HFFc6 (cell line): ENCODE measurements at places on chromosomes 16 and 17. TPM values are rescaled to one million over a fixed set of nuclear protein-coding genes. Genes with fewer than 3 reads are reported as not detected.

The MARCHF10 gene
- 0.45 to 1.5 TPM (median 1.4 TPM) in 3 replicates for total RNA-seq

The NIP7 gene
- total RNA-seq, result 35.6 to 46.3 TPM (median 41.3 TPM) in 3 replicates

The NKD1 gene
- total RNA-seq, result not detected in 3 replicates

- H3K27me3 ChIP-seq, result no peaks in the 10 kb centered on the region; the same call in 1 of the 2 replicates
- no peak overlapping the region for H3K27ac ChIP-seq
- no peak overlapping the region for H3K4me3 ChIP-seq
- DNase-seq, result no peak
Observed at GRCh38 chr17:57001541-57001940, 23.6 kb downstream of the SCPEP1 start.

GRCh38 chr17:32899236-32900013, 22.5 kb upstream of the MYO1D start:
- no peak overlapping the region for H3K27ac ChIP-seq
- H3K36me3 ChIP-seq, result no peaks in the 10 kb centered on the region
- H3K4me1 ChIP-seq, result peaks cover 1% of the 10 kb centered on the region; the same call in 1 of the 2 replicates
- H3K4me3 ChIP-seq, result no peak overlapping the region

The OTOP3 gene
- not detected in 3 replicates for total RNA-seq

- no peak overlapping the region for H3K4me3 ChIP-seq
- no peaks in the 10 kb centered on the region for H3K36me3 ChIP-seq
- H3K27me3 ChIP-seq, result peaks cover 2% of the 10 kb centered on the region; the same call in 1 of the 2 replicates
- H3K4me1 ChIP-seq, result peaks cover 18% of the 10 kb centered on the region
- no peak for DNase-seq
Observed at GRCh38 chr17:27558341-27558740, 72.6 kb upstream of the LGALS9 start.

The BCKDK gene
- 51.2 to 70.8 TPM (median 60.6 TPM) in 3 replicates for total RNA-seq

DNA sequence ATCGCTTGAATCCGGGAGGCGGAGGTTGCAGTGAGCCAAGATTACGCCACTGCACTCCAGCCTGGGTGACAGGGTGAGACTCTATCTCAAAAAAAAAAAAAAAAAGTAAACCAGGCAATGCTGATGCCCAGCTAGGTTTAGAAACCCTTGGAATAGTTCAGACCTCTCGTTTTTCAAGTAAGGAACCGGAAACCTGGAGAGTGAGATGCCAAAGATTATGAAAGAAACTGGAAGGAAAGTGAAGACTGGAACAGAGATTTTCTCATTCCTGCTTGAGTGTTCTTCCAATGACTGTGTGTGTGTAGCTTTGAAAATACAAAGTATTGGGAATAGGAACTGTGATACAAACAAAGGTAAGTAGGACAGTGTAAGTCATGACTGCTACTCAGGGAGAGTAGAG, 35.7 kb downstream of the MYH3 start:
- no peak overlapping the region for H3K4me3 ChIP-seq
- no peak overlapping the region for H3K27ac ChIP-seq
- H3K36me3 ChIP-seq, result no peaks in the 10 kb centered on the region
- H3K4me1 ChIP-seq, result peaks cover 24% of the 10 kb centered on the region

GRCh38 chr17:45234641-45235415, 13.1 kb downstream of the FMNL1 start:
- DNase-seq, result no peak
- no peaks in the 10 kb centered on the region for H3K36me3 ChIP-seq
- peaks cover 10% of the 10 kb centered on the region for H3K27me3 ChIP-seq
- no peak overlapping the region for H3K4me3 ChIP-seq
- peaks cover 16% of the 10 kb centered on the region for H3K4me1 ChIP-seq
- H3K27ac ChIP-seq, result no peak overlapping the region

DNA sequence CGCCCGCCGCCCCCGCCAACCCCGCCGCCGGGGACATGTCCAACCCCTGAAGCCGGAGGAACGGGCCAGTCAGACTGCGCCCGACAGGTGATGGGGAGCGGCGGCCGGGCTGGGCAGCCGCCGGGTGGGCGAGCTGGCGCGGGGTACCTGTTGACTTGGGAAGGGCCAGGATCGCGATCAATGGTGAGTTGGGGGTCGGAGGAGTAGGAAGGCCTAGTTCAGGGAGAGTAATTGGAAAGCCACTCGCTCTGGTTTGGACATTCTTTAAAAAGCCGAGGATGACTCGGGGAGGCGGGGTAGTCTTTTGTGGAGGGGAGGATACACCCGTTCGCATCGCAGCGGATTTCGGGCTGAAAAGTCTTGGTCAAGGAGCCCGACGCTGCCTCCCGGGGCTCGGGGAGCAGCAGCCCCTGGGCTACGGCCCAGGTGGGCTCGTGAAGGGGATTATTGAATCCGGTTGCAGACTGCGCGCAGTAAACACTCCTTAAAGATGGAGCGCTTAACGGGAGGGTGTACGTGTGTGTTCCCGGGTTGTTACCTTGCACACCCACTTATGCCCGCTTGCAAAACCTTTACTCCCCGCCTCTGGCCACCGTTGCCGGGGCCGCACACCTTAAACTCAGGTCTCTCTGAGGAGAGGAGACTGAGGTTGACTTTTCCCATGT, 123.8 kb downstream of the GOSR1 start:
- H3K36me3 ChIP-seq, result no peaks in the 10 kb centered on the region; the same call in 1 of the 2 replicates
- H3K27ac ChIP-seq, result peak overlapping the region; percentile 89
- H3K4me3 ChIP-seq, result peak overlapping the region; percentile 93
- H3K27me3 ChIP-seq, result no peaks in the 10 kb centered on the region

DNA sequence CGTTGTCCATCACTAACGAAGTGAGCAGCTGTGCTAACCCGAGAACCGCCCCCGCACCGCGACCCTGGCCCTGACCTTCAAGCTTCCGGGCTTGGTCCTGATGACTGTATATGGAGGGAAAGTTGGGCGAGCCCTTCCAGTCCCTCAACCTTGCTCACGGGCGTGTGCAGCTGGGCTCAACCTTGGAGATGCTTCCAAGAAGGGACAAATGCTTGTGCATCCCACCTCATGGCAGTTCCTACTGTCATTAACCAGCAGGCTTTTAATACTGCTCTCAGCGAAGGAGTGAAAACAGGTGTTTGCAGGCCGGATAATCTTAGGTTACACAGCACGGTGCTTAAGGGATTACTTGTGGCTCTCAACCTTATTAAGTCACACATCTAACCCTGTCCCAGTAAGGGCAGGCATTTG, 33.5 kb downstream of the SRL start:
- H3K27ac ChIP-seq, result no peak overlapping the region
- no peaks in the 10 kb centered on the region for H3K4me1 ChIP-seq
- no peak for DNase-seq
- H3K36me3 ChIP-seq, result no peaks in the 10 kb centered on the region

- H3K27me3 ChIP-seq, result peaks cover under 1% of the 10 kb centered on the region
- H3K4me3 ChIP-seq, result no peak overlapping the region
- H3K4me1 ChIP-seq, result peaks cover 19% of the 10 kb centered on the region
- no peaks in the 10 kb centered on the region for H3K36me3 ChIP-seq
- DNase-seq, result no peak
Observed at GRCh38 chr17:76633628-76634328, 9.8 kb downstream of the ST6GALNAC1 start.

The MYCBPAP gene
- 0.24 to 0.76 TPM (median 0.37 TPM) in 3 replicates for total RNA-seq

DNA sequence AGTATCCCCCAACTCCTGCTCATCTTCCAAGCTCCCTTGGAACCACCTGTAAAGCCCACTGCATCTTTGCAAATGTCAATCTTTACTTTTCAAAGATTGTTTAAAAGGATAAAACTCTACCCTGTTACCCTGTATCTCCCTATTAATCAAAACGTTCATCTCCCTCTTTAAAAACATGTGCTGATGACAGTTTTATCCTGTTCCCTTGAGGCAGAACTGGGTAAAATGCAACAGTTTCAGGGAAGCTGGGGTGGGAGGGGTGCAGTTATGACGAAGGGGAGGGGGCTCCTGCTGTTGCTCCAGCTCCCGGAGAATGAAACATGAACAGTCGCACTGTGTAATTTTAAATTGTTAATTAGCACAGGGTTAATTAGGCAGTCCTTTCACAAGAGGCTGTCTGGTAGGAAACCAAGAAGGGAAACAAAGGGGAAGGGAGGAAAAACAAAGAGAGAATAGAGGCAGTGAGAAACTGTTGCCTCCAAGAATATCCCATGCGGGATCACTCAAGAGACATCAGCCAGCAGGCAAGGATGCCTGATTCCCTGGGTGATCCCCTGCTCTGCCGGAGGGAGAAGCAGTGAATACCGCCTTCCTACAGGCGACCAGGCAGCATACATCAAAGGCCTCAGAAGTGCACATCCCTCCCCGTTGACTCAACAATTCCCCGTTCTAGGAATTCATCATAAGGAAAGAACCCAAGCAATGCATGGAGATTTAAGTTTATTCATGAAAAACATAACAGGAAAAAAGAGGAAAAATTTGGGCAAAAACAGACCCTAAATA, 84.2 kb downstream of the ZFHX3 start:
- H3K4me1 ChIP-seq, result peaks cover 42% of the 10 kb centered on the region
- H3K4me3 ChIP-seq, result peak overlapping the region; percentile 10; the same call in 1 of the 2 replicates
- peaks cover 32% of the 10 kb centered on the region for H3K36me3 ChIP-seq
- peaks cover 3% of the 10 kb centered on the region for H3K27me3 ChIP-seq
- peak; percentile 59 for DNase-seq
- H3K27ac ChIP-seq, result peak overlapping the region; percentile 24

The CCL8 gene
- not detected in 3 replicates for total RNA-seq

DNA sequence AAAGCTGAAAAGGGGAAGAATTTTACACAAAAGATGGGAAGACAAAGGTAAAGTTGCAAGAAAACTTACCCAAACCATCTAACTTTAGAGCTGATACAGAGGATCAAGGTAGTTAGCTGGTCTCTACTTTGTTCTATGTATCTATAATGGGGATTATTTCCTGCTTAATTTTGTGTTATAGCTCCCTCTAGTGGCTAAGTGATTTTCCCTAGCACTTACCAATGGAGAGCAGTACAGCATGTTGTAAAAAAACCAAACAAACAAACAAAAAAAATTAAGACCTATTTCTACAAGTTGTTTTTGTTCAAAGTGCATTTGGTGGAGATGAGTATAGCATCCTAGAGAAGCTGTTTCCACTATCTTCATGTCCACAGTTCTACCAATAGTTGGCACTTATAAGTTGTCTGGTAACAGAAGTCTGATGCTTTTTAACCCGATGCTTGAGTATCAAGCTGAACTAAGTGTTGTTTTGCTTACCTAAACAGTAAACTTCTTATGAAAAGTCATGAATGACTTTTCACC, 7.5 kb downstream of the SRSF1 start:
- peaks cover 65% of the 10 kb centered on the region for H3K4me1 ChIP-seq
- no peak overlapping the region for H3K4me3 ChIP-seq
- peaks cover under 1% of the 10 kb centered on the region for H3K27me3 ChIP-seq
- H3K27ac ChIP-seq, result peak overlapping the region; percentile 73
- DNase-seq, result peak; percentile 76

- no peak overlapping the region for H3K27ac ChIP-seq
- H3K27me3 ChIP-seq, result no peaks in the 10 kb centered on the region; the same call in 1 of the 2 replicates
- H3K36me3 ChIP-seq, result no peaks in the 10 kb centered on the region
- DNase-seq, result no peak
Observed at GRCh38 chr17:12625092-12625491, 40.6 kb upstream of the MYOCD start.

GRCh38 chr17:71085238-71086033, 916.1 kb downstream of the KCNJ2 start:
- H3K4me1 ChIP-seq, result peaks cover 5% of the 10 kb centered on the region; the same call in 1 of the 2 replicates
- H3K27me3 ChIP-seq, result no peaks in the 10 kb centered on the region
- no peak overlapping the region for H3K27ac ChIP-seq
- H3K4me3 ChIP-seq, result no peak overlapping the region
- no peaks in the 10 kb centered on the region for H3K36me3 ChIP-seq

DNA sequence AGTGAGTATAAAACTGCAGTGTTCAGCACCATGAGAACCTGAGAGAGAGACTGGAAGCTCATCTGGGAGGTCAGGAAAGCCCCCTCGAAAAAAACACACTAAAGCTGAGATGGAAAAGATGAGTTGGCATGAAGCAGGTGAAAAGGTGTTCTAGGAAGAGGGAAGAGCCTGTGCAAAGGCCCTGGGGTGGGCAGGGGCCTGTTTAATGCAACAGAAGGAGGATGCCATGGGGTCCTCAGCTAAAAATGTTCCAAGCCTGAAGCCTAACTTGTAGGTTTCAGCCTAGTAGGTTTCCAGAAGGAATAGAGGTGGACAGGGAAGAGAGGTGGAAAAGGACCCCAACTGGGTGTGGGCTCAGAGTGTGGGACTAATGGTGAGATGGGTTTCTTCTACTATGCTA, 242.3 kb upstream of the ZFHX3 start:
- peaks cover 10% of the 10 kb centered on the region for H3K4me1 ChIP-seq
- no peak overlapping the region for H3K27ac ChIP-seq
- H3K27me3 ChIP-seq, result peaks cover 40% of the 10 kb centered on the region
- H3K36me3 ChIP-seq, result no peaks in the 10 kb centered on the region
- no peak for DNase-seq

The ANKFN1 gene
- 0.04 to 0.59 TPM (median 0.19 TPM) in 3 replicates for total RNA-seq

DNA sequence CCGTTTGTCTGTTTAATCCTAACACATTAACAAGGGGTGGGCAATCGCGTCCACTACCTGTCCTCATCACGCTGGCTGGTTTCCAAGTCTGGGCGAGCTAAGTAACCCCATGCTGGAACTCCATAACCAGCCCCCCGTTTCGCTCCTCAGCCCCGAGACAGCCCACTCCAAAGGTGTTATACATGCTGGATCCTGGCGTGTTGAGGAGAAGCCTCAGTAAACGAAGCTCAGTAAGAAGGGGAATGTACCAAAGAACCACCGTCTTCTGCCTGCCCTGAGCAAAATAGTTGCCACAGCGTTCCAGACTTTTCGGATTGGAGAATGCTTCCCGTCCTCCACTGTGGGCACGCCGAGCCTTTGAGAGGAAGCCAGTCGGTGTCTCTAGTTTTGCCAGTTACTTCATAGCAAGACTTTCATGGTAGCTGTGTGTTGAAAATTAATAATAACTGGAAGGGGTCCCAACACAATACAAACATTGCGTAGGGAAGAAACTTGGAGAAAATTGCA, 16.1 kb upstream of the C17orf78 start:
- H3K4me3 ChIP-seq, result peak overlapping the region; percentile 78
- no peak for DNase-seq
- H3K36me3 ChIP-seq, result no peaks in the 10 kb centered on the region
- peaks cover 28% of the 10 kb centered on the region for H3K4me1 ChIP-seq
- H3K27me3 ChIP-seq, result peaks cover 1% of the 10 kb centered on the region; the same call in 1 of the 2 replicates
- peak overlapping the region; percentile 70 for H3K27ac ChIP-seq

The GALR2 gene
- total RNA-seq, result 0.14 to 0.15 TPM in 2 of 3 replicates, not detected in the other

The CHAD gene
- total RNA-seq, result not detected in 2 replicates

- H3K36me3 ChIP-seq, result peaks cover 36% of the 10 kb centered on the region
- H3K4me3 ChIP-seq, result no peak overlapping the region
- DNase-seq, result no peak
- H3K27me3 ChIP-seq, result no peaks in the 10 kb centered on the region
- peaks cover 12% of the 10 kb centered on the region for H3K4me1 ChIP-seq
Observed at GRCh38 chr17:29903471-29903870, 26.6 kb downstream of the SSH2 start.

DNA sequence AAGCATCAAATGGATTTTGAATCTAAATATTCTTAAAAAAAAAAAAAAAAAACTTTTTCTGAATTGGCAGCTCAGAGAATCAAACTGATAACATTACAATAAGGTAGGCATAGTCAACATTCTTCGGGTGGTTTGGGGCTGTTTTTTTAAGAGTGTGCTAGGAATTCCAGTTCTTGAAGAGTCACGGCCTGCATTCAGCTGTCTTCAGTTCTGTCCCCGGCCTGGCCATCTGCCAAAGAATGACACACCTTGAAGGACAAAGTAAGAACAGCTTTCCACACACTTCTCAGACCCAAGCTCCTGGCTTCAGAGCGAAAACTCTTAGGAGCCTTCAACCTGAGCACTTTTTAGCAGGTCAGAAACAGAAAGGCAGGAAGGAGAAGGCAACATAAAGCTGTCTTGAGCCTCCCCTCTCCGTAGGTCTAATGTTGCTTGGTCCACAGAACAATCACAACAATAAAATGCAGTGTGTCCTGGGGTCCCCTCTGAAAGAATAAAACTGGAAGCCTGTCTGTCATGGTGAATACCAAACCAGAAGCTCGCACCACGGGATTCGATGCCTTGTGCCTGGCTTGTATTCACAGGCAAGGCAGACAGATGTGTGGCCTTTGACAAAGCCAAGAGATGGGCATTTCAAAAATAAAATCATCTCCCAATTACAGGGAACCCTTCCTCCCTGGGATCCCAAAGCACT, 524.4 kb upstream of the ZFHX3 start:
- peaks cover 20% of the 10 kb centered on the region for H3K27me3 ChIP-seq
- DNase-seq, result no peak
- H3K4me1 ChIP-seq, result no peaks in the 10 kb centered on the region
- H3K4me3 ChIP-seq, result no peak overlapping the region
- H3K27ac ChIP-seq, result no peak overlapping the region
